ENCODE measurements at places on chromosomes 7 and 10.
A peak's percentile ranks its signal among the peaks of the same experiment; 100 is the strongest.

DNA sequence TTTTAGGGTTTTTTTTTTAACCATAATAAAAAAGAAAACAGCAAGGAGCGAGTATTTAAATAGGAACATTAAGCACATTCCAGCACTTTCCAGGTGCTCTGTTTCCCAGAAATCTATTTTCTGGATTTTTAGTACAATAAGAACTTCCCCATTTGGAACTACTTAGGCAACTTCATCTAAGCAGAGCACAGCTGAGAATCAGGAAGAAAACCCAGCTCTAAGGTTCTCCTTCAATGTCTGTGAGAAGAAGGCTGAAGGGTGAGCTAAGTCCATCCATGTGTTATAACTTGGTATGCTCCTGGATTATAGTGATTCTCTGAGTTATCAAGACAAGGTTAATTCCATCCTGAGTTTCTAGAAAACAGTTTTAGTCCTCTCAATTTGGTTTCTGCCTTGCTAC, 181.9 kb downstream of the CYP26A1 start:
- DNase-seq: no peak

GRCh38 chr7:111439977-111440376, 122.3 kb downstream of the IMMP2L start:
- DNase-seq: no peak

DNA sequence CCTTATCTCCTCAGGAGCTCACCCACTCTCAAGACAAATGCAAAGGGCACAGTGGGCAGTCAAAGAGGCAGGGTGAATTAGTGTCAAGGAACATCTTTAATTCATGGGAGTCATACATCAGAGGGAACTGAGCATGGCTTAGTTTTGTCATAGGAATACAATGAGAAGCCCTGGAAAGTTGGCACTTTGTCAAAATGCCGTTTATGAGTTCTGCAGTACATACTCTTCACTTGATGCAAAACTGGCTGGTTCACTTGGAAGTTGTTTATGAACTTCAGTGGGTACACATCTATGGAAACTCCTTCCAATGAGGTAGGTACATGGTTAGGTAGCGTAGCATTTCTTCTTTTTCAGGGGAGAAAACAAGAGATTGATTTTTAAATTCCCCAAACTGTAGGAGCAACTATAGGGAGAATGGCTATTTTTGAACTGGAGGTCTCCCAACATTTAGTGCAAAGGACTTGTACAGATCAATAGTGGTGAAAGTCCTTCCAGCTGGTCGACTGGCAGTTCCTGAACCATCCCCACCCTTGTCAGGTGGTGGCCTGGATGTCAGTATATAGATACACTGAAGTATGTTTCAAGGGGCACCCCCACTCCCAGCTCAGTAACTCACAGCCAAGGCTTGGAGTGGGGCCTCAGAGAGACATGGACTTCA, 580.5 kb downstream of the REEP3 start:
- DNase-seq: no peak

- DNase-seq: no peak
Observed at GRCh38 chr7:69803699-69804516, 205.6 kb downstream of the AUTS2 start.

GRCh38 chr7:103065667-103066066, 8.9 kb downstream of the FBXL13 start:
- peak; percentile 64 for DNase-seq

DNA sequence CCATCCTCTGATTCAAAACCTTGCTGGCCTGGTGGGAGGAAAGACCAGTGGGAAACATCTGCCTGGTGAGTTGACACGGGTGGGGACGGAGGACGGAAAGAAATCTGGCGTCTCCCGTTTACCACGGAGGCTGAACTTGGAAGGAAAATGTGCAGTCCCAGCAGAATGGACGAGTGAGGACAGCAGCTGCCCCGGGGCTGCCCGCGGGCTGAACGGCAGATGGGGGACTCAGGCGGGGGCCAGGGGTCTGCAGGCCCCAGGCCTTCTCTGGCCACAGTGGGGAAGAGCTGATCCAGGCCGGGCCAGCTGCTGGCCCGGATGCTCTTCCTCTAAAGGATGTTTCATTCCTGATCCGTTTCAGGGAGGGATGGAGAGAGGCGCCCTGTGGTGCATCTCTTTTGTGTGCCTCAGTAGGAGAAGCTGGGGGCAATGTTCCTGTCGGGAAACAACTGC, 147.5 kb upstream of the CHST15 start:
- no peak for DNase-seq

GRCh38 chr7:133646472-133647315, 393.8 kb downstream of the EXOC4 start:
- DNase-seq: no peak

DNA sequence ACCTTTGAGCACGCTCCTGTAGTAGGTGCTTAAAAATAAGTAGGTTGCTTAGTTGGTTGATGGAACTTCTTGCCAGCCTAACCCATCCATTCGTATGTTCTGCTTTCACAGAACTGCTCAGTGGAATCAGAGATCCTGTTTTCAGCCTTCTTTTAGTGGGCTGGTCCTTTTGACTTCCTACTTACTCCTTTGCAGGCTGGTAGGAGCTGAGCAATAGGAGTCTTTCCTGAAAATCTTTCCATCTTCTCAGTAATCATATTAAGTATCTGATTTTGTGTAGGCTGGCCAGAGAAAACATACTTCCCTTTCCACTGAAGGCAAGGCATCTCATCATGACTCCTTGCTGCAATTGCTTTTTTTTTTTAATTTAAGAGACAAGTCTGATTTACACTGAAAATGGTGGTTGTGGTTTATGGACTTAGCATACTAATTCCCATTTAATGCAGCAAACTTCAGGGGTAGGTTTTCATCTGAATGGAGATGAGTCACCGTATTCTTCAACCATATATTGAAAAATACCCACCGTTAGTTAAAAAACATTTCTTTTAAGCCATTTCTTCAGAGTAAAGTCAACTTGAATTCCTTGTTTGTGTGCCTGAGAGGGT, 208.0 kb downstream of the ZNF365 start:
- no peak for DNase-seq

- no peak for DNase-seq
Observed at GRCh38 chr10:71748671-71749191, 24.6 kb downstream of the VSIR start.

- no peak for DNase-seq
Observed at GRCh38 chr10:62058896-62059216, 157.4 kb downstream of the ARID5B start.

DNA sequence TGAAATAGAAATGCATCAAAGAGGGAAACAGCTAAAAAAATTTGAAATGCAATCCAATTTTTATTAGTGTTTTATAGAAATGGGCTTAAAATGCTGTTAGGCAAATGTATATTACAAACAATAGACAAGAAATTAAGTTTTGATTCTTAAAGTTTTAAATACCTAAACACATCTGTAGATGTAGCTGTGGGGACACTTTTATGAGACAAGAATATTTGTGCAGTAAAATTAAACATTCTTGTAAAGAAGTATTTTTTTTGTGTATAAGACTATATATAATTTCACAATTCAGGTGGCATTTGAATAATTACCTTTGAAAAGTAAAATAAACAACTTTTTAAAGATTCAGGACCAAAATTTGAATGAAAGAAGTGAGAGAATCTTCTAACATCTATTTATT, 1015.9 kb downstream of the REEP3 start:
- no peak for DNase-seq

DNA sequence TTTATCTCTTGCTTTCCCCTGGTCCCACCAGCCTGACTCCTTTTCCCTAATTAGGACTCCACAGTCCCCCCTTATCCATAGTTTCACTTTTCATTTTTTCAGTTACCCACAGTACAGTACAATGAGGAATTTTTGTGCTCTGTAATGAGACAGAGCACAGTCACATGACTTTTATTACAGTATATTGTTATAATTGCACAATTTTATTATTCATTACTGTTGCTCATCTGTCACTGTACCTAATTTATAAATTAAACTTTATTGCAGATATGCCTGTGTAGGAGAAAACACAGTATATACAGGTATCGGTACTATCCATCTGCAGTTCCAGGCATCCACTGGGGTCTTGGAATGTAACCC, 125.4 kb downstream of the KCNMA1 start:
- no peak for DNase-seq

- no peak for DNase-seq
Observed at GRCh38 chr7:34761206-34761605, 103.2 kb downstream of the NPSR1 start.

DNA sequence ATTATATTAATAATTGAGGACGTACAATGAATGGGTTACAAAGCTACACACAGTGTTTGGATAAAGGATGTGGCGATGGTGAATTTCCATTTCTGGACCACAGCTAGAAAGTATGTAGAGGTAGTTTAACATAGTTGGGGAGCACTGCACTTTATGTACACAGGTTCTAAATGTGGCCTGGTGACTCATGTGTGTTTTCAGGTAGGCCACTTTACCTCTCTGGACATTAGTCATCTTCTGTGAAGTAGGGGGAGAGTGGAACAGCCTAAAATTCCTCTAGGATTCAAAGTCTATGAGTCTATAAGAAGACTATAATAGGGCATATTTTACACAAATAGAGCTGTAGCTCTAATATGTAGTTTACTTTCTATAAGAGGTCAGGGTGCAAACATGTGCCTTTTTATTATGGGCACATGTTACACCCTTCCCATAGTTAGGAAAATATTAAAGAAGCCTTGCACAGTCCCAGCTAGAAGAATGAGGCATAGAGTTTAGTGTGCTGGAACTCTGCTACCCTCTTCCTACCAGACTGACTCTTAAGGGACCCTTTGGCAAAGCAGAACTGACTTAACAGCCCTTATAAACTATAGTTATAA, 594.9 kb downstream of the LRMDA start:
- DNase-seq: no peak

DNA sequence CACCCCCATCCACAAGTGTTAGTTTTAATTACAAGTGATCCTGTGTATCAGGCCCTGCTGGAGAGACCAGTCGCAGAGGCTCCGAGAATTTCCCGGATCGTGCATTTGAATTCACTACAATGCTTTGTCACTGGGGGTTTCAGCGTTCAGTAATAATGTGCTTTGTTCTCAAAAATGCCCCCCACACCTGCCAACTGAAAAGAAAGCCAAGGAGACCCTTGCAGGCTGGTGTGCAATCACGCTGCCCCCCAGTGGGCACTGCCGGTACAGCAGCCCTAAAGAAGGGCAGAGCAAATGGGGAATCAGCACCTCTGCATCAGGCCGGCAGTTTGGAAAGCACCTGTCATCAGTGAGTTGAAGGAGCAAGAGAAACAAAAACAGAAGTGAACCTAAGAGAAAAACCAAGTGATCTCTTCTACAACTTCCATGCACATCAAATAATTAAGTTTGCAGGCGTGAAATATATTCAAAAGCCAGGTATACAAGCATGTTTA, 177.6 kb downstream of the PARD3 start:
- peak; percentile 45 for DNase-seq

GRCh38 chr10:70302292-70302691, 18.5 kb upstream of the NPFFR1 start:
- DNase-seq: no peak

- DNase-seq: no peak
Observed at GRCh38 chr7:148348466-148348865, 242.1 kb upstream of the C7orf33 start.

GRCh38 chr10:11949152-11949551, 93.5 kb downstream of the UPF2 start:
- DNase-seq: no peak

DNA sequence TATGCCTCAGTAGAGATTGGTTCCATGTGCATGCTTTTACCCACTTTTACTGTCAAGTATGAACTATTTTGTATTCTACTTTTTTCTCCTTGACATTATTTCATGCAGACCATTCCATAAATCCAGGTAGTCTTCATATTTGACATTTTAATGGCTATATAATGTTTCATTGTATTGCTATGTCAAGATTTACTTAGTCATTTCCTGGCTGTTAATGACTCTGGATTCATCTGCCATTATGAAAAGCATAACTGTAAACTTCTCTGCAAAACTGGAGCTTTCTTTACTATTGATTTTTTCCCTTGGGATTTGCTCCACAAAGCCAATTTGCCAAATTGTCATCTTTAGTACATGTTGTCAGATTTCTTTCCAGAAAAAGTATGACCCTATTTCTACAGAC, 6.8 kb upstream of the MSRB2 start:
- no peak for DNase-seq

DNA sequence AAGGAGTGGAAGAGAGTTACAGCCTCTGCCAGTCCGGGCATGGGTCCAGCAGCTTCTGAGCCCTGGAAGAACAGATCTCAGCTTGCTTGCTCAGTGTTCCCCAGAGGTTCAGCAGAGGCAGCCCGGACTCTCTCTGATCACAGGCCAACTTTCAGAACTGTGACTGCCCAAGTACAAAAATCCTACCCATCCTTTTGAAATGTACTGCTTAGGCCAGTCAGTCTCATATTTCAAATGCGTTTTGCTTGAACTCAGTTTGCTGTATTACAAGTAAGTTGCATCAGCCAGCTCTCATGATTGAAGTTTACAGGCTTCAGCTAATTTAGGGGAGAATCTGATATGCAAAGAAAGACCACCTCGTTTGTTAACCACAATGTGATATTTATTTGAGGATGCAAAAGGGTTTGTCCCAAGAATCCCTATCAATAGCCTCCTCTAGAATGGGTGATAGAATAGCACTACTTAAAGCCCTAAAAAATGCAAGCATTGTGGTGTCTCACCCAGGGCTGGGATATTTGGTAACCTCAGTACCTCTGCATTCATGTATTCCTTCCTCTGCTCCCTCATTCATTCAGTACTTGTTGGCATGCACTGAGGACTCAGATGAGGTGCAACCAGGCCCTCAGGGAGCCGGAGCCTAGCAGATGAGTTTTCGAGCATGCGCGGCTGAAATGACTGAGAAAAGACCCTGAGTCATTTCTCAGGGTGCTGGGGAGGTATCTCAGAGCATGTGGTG, 7.0 kb downstream of the AIMP2 start:
- no peak for DNase-seq

DNA sequence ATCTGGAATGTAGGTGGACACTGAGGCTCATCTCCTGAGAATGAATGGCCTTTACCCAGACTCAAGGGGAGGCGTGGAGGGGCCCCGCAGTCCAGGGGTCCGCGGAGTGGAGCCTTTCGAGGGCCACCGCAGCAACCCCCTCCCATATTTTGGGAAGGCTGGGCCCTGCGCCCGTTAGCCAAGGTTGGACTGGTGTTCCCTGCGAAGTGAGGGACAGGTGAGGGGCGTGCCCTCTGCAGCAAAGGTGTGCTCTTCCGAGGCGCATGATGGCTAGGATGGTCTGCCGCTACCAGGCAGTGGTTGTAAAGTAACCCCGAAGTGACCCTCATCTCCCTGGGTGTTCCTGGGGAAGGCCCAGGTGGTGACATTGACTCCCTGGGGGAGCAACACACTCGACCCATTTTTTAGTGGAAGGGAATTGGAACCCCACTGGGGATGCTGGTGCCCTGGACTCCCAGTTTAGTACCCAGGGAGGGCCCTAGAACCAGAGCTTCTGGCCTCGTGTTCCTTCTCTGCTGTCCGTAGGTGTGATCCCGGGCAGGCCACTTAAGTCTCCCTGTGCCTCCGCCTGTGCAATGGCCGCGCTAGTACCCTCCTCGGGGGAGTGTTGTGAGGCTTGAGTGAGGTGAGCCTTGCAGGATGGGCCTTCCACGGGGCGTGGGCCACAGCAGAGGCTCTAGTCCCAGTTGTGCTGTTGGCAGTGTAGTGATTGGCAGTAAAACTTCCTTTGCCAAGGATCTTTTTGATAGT, 779 bp downstream of the FAM241B start:
- DNase-seq: no peak
